ENCODE measurements at places on chromosomes 2 and 18. TPM values are rescaled to one million over a fixed set of nuclear protein-coding genes. Genes with fewer than 3 reads are reported as not detected.
A peak's percentile ranks its signal among the peaks of the same experiment; 100 is the strongest.

- peak; percentile 49 for DNase-seq
Observed at GRCh38 chr18:32930695-32931301, 158.0 kb upstream of the KLHL14 start.

GRCh38 chr2:171178993-171179392 is 18.3 kb upstream of the TLK1 start:
- DNase-seq: no peak

GRCh38 chr2:58607448-58607847 is 366.3 kb upstream of the FANCL start:
- DNase-seq: no peak

PSD4 gene
- 16.4 TPM for total RNA-seq

- no peak for DNase-seq
Observed at GRCh38 chr2:28764909-28765711, 13.5 kb downstream of the PPP1CB start.

GRCh38 chr2:237564526-237565131 is 1.7 kb upstream of the PRLH start:
- peak; percentile 61 for DNase-seq

CNOT11 gene
- 18.4 TPM for total RNA-seq

DNA sequence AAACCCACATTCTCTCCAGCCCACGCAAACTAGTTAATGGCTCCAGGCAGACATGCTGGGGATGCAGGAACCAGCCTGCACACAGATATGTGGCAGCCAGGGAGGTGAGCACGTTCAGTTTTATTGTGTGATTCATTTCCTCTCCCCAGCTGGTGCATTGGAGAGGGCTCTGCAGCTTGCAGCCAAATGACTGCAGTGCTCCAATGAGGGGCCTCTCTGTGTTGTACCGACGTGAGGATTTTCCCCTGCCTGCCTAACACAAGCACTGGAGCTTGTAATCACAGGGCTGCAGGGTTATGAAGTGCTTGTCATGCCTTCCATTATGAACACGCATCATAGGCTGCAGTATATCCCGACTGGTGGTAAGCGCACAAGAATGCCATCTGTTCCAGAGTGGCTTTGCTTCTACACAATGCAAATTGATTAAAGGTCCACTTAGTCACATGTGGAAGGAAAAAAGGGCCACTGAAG is 92.3 kb upstream of the THUMPD2 start:
- DNase-seq: peak; percentile 56

GRCh38 chr18:54769526-54770464 is 58.5 kb upstream of the RAB27B start:
- DNase-seq: no peak

- DNase-seq: peak; percentile 34
Observed at GRCh38 chr18:76725445-76725844, 96.9 kb upstream of the ZNF236 start.

VWA3B gene
- 0.10 TPM for total RNA-seq

DNA sequence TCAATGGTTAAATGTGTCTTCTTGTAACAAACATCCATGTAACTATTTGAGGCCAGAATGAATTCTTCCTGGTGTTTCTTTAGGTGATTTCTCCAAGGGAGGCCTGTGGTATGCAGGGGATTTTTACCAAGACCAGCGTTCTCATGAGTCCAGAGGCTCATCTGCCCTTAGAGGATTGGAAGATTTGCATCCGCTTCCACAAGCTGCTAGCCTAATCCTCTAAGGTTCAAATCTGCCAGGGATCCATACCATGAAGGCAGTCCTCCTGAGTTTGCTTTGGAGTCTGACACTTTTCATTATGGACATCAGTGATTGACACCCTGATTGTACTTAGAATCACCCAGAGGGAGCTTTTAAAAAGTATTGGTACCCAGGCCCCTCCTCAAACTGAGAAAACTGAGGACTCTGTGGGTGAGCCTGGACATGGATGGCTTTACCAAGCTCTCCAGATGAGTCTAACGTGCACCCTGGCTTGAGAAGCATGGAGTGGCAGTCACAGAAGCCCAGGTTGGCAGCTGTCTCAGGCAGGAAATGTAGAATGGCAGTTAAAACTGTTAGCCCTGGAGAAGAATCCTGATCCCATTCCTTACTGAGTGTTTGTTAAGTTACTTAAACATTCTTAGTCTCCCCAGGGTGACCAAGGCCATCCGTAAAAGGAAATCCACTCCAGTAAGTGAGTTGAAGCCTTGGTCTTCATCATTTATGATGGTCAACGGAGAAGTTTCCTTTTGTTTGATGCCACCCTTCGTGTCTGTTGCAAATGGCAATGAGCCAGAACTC is 95.3 kb upstream of the RMDN2 start:
- no peak for DNase-seq

DIS3L2 gene
- total RNA-seq: 34.7 TPM

All from tongue (tissue), 3 donors.